ENCODE measurements at places on chromosomes 2 and 18.

GRCh38 chr2:130185896-130186295, 3.8 kb downstream of the MZT2B start:
- DNase-seq = no peak

DNA sequence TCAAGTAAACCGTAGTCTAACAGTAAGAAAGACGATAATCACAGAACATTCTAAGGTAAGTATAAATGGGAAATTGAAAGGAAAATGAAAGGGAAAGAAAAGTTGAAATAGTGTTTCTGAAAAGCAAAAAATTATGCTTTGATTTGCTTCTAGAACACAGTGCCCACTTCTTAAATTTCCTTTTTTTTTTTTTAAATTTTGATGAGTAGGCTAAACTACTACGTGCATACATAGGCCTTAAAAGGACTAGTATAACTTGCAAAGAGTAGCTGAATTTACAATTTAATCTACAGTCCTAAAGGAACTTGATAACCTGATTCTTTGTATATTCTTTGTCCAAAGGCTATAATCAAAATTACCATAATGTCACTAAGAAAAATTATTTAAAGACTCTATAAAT, 325.3 kb downstream of the PAX3 start:
- no peak for DNase-seq

- no peak for DNase-seq
Observed at GRCh38 chr2:227106845-227107759, 56.9 kb downstream of the COL4A4 start.

DNA sequence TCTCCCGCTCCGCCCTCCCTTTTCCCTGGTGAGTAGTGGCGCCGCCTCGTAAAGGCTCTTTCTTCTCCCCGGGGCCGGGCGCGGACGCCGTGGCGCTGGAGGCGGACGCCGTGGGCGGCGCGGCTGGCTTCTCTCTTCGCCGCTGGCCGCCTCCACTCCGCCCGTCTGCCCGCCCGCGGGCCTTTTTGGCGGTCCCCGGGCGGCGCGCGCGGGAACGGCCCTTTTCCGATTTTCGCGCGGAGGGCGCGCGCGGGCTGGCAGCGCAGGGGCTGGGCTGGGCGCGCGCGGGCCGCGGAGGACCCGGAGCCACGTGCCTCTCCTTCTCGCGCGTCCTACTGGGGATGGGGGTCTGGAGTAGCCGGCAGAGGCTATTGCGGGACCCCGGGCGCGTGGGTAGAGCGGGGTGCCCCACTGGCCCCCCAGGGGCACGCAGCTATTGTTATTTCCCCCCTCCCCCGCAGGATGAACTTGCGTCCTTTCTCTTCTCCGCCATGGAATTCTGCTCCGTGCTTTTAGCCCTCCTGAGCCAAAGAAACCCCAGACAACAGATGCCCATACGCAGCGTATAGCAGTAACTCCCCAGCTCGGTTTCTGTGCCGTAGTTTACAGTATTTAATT, 472 bp downstream of the SLC20A1 start:
- no peak for DNase-seq

DNA sequence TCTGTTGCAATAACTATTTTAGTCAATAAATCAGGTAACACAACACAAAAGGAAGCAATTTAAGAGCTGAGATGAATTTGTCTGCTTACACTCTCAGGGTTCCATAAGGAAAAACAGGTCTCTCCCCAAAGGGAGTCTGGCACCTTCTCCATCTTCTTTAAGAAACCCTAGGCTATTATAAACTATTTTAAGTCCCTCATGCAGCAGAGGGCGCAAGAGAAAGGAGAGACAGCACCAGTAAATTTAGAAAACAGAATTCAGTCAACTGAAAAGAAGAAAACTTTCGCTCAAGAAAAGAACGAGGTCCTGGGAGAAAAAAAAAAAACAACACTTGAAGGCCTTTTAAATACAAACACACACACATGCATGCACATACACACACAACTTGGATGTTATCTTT, 19.1 kb downstream of the SULT1C4 start:
- DNase-seq = no peak

DNA sequence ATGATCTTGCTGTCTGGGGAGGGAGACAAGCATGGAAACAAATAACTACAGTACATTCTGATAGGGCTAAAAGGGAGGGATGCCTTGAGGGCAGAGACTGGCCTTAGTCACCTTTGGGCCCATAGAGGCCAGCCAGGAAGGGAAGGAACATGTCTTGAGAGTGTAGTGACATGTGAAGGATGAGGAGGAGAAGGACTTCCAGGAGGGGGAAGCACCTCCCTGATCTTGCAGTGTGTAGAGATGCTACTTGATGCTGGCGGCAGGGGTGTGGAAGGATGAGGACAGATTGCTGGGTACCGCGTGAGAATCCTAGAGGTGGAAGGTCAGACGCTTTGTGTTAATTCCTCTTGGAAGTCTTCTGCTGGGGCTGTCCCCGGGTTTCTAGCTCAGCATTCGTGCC, 13.1 kb downstream of the TET3 start:
- no peak for DNase-seq

DNA sequence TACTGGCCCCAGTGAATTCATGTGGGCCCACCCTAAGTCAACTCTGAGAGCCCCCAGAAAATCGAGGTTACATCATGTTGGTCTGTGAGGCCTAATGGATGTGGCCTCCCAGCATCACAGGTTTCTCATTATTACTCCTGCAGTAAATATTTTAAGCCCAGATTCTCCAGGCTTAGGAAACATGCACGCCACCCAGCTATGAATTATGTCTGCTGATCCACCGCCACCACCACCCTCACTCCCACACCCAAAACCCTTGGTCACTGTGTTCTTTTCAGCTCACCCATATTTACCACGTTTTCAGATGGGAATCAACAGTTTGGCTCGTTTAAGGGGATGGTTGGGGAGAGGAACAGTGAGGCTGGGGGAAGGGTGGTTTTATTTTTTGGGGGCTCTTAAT, 128.6 kb downstream of the NCK2 start:
- DNase-seq = no peak

GRCh38 chr2:176544991-176545956, 276.0 kb downstream of the MTX2 start:
- DNase-seq = no peak

GRCh38 chr18:8177330-8178016, 431.8 kb upstream of the RAB12 start:
- peak; percentile 26 for DNase-seq

GRCh38 chr2:85672456-85672855, 4.5 kb upstream of the SFTPB start:
- DNase-seq = no peak

GRCh38 chr2:30288561-30288960, 57.2 kb downstream of the LBH start:
- DNase-seq = no peak

DNA sequence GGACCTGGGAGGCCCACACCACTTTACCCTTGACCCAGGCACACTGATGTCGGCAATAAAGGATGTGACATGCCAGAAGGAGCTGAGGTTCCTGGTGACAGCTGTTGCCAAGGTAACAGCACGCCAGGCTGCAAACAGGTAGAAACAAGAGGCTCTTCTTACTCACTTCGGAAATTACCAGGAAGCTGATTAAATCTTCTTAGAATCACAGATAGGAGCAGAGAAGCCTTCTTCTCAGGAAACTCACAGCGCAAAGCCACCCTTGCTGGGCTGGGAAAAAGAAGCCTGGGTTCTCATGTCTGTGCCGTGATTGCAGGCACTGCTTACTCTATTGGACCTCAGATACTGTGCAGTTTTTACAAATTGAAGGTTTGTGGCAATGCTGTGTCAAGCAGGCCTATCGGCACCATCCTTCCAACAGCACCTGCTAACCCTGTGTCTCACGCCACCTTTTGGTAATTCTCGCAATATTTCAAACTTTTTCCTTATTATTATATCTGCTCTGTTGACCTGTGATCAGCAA, 61.0 kb upstream of the TAF1B start:
- peak; percentile 82 for DNase-seq

DNA sequence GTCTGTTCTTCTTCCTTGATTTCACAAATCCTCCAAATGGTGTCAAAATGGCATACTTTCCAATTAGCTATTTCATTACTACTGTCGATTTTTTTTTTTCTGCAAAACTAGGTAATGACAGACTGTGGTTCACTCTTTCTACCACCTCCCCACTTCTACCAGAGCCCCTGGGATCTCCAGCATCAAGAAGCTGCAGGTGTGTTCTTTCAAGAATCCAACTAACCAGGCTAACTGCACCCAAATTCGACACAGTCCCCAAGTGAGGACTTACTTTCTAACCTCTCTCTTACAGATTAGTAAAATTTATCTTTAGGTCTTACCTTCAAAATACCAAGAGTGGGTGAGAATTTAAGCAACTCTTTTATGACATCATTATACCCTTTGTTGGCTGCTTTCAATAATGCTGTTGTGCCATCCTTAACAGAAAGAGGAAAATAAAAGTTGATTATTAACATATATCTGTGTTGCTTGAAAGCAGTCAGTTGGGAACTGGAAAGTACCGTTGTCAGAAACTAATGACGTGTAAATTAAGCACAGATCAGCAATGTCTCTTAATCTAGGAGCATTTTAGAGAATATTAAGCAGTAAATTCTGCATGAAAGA, 31.2 kb upstream of the NPC1 start:
- DNase-seq = no peak

GRCh38 chr2:42961385-42961811, 169.0 kb upstream of the HAAO start:
- no peak for DNase-seq

GRCh38 chr18:37450434-37451132, 115.0 kb downstream of the CELF4 start:
- no peak for DNase-seq

- DNase-seq = no peak
Observed at GRCh38 chr2:43349904-43350303, 123.5 kb upstream of the ZFP36L2 start.

Measured in epithelial cell of prostate (primary cell).